Foreskin fibroblast (primary cell): ENCODE measurements at places on chromosomes 13 and 19.

GRCh38 chr19:13850910-13851733 is 25.8 kb upstream of the NANOS3 start:
- DNase-seq = peak; percentile 98

- no peak for DNase-seq
Measured at GRCh38 chr13:58542530-58542929, 911.0 kb downstream of the PCDH17 start.

DNA sequence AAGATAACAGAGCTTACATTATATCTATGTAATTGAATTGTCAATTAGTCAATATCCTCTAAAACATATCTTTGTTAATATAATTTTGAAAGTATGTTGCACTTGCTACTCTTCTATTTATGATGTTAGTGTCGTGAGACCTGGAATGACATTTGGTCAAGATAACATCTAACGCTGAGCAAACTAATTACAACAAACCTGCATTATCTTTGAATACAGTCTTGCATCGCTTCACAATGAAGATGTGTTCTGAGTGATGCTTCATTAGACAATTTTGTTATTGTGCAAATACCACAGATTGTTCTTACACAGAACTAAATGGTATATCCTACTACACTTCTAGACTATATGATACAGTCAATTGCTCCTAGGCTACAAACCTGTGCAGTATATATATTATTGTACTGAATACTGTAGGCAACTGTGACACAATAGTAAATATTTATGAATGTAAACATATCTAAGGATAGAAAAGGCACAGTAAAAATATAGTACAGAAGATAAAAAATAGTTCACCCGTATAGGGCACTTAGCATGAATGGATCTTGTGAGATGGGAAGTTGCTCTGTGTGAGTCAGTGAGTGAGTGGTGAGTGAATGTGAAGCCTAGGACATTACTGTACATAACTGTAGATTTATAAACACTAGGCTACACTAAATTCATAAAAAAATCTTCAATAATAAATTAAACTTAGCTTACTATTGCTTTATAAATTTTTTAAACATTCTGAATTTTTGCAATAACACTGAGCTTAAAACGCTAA is 1773.8 kb downstream of the PCDH9 start:
- peak; percentile 1 for DNase-seq

GRCh38 chr19:54179262-54179852 is 6.4 kb upstream of the TMC4 start:
- no peak for DNase-seq

DNA sequence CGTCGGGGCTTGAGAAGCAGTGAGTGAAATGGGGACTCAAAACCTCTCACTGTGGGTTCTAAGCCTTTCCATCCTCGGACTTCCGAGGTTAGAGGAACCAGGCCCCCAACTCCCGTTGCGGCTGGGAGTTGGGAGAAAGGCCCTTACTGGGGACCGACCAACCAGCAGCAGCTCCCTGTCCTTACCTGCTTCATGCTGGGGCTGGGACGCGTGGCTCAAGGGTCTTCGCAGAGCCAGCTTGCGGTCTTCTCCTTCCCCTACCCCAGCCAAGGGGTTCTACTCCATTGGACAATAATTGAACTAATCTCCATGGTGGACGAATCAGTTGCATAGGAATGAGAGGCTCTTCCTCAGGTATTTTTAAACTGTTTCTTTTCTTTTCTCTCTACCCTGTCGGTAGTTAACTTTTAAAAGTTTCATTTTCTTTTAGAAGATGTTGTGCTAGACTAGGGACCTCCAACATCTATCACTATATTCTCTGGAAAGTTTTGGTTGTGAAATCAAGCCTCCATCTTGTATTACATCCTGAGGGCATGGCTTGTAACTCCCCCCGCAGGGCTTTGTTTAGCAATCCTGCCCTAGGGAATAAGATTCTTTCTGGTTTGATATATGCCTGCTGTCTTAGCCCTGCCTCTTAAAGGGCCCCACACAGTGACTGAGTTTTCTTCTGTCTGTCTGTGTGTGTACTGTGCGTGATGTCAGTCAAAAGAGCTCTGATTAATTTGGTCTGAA is 1027.1 kb upstream of the PCDH9 start:
- DNase-seq = no peak

DNA sequence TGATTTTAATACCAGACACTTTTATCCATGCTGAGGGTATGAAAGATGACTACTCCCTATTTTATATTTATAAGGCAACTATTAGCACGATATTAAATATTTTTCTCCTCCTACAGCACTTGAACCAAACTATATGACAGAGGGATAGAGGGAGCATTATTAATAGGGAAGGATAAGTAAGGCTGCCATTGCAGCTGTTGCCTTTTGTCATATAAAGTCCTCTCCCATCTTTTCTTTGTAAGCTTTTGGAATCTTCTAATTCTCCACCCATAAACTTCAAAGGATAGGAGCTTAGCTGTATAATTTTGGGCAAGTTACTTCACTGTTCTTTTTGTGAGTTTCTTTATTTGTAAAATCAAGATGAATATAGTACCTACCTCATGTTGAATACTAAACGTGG is 95.4 kb downstream of the ZMYM2 start:
- DNase-seq = no peak

GRCh38 chr13:109024611-109025010 is 395.2 kb downstream of the MYO16 start:
- DNase-seq = no peak

DNA sequence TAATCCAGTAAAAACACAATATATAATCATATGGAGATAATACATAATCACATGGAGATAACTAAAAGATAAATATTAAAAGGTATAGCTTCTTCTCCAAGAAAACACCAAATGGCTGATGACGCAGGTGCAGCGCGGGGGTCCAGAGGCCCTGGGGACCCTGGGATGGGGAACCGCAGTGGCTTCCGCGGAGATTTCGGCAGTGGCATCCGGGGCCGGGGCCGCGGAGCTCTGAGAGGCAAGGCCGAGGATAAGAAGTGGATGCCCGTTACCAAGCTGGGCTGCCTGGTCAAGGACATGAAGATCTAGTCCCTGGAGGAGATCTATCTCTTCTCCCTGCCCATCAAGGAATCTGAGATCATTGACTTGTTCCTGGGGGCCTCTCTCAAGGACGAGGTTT is 10.5 kb downstream of the ZNF44 start:
- no peak for DNase-seq
